ENCODE measurements at places on chromosomes 2 and 18.
A peak's percentile ranks its signal among the peaks of the same experiment; 100 is the strongest.

- peak; percentile 16 for DNase-seq
These were observed 51.8 kb downstream of the PSD4 start for GRCh38 chr2:113225263-113226259.

DNA sequence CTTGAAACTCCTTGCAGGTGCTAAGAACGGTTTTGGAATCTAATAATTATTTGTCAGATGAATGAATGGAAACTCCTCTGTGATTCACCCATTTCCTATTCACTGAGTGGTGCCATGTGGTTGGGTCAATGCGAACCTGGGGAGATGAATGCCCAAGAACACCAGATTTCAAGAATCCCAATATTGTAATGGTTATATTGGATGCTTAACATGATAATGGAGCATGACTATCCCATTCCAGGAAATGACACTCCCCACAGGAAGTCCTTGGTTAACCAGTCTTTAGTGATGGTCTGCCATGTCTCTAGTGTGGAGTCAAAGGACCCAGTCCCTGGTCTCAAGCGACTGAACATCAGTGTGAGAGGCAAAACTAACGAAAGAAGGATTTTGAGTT lies 67.9 kb upstream of the ST3GAL5 start:
- no peak for DNase-seq

- DNase-seq = no peak
These were observed 430.4 kb upstream of the TRIB2 start for GRCh38 chr2:12286347-12286746.

DNA sequence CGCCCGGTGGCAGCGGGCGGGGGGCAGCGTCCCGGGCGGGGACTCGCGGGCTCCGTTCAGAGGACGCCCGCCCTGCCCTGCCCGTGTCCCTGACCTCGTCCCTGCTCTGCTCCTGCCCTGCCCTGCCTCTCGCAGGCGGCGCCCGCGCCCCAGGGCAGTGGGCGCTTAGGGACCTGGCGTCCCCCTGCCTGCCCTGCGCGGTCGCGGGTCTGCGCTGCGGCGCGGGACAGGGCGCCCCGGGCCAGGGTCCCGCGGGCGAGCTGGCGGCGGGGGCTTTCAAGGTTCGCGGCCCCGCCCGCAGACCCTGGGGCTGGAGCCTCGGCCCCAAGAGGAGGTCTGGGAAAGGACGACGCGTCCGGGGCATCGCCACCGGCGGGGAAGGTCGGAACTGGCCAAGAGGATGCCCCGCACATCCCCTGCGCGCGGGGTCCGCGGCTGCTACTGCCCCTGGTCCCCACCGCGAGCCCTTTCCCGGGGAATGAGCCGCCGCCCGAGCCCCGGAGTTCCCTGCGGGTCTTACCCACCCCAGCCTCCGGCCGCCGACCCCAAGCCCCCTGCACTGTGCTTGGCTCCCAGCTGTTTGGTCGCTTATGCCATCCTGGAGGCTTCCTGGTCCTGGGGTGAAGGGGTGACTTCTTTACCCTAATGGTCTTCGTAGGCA lies 679 bp downstream of the RNF144A start:
- DNase-seq = no peak

- DNase-seq = no peak
These were observed 12.7 kb upstream of the CDK15 start for GRCh38 chr2:201793631-201794030.

GRCh38 chr2:157898591-157898996 lies 22.5 kb upstream of the ACVR1 start:
- no peak for DNase-seq

GRCh38 chr2:15642011-15642814 lies 50.5 kb downstream of the DDX1 start:
- DNase-seq = no peak

DNA sequence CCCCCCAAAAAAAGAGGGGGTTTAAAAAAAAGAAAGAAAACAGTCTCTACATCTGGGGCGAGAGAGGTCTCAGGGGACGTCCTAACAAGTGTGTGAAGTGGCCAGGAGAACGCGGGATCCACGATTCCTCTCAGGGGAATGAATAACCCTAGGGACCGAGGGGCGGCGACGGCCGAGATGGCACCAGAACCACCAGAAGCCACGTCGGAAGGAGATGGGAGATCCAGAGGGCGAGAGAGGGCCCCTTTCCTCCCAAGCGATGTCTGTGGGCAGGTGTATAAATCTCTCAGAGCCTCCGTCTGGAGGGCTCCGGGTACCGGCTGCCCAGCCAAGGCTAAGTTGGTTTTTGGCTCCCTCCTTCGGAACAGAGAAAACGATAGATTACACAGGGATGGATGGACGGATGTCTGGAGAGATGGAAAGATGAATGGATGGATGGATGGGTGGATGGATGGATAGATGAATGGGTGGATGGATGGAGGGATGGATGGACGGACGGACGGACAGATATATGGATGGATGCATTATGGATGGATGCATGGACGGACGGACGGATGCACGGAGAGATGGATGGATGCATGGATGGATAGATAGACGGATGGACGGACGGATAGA lies 1.7 kb downstream of the EPHA4 start:
- no peak for DNase-seq

GRCh38 chr18:64474255-64474654 lies 325.4 kb upstream of the LINC00305 start:
- DNase-seq = no peak

DNA sequence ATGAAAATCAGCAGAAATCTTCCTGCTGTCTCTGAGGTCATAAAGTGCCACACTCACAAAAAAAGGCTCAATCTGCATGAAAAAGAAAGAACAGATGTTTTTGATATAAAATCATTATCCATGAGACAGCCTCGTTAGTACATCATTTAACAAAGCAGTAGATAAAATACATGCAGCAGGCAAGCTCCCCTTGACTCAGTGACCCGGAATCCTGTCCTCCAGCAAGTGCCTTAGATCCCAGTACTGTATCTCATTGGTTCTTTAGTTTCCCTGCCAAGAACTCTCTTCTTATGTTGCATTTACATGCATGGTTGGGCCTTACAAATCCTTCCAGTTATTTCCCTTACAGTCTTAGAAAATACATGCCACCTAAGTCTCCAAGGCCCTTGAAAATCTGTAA lies 148.9 kb upstream of the CCDC195 start:
- no peak for DNase-seq

GRCh38 chr2:59691518-59692190 lies 861.8 kb downstream of the BCL11A start:
- no peak for DNase-seq

- DNase-seq = no peak
These were observed 144.9 kb downstream of the KCTD1 start for GRCh38 chr18:26403491-26403890.

GRCh38 chr2:219245899-219246230 lies 586 bp downstream of the STK16 start:
- no peak for DNase-seq
